ENCODE measurements at places on chromosomes 5 and 9. TPM values are rescaled to one million over a fixed set of nuclear protein-coding genes. Genes with fewer than 3 reads are reported as not detected.

CKS2 gene
- 6.9 TPM for total RNA-seq

SMU1 gene
- 25.1 TPM for total RNA-seq

PDCD1LG2 gene
- 0.11 TPM for total RNA-seq

OR1B1 gene
- total RNA-seq, result not detected

IL33 gene
- total RNA-seq, result not detected

TIFAB gene
- total RNA-seq, result 0.11 TPM

PLPPR1 gene
- total RNA-seq, result not detected

ZNF300 gene
- 3.7 TPM for total RNA-seq

PCDHGA9 gene
- not detected for total RNA-seq

DNA sequence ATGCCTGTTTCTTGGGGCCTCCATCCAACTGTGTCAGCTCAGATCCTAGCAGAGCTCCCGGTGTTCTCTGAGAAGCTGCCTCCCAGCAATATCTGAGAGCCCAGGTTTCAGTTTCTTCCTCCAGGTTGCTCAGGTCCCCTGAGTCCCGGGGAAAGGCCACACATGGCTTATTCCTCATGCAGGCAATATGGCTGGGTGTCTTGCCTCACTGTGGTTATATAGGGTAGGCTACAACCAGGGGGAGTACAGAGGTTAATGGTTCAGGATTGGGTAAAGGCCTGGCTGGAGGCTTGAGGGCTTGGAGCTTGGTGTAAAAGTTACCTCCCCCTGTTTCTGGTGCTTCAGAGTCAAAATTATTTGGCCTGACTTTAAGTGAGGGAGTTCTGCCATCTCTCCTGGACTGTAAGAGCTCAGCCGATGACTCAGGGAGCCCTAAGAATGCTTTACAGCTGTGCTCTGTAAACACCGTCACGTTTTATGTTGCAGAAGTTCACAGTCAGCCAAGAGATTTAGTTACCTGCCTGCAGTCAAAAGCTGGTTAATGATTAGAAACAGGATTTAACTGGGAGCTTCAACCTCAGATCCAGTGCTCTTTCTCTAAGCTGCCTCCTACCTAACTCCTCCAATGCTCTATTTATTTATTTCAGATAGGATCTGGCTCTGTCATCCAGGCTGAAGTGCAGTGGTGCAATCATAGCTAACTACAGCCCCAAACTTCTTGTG is 24.3 kb upstream of the UBAP2 start:
- no peaks in the 10 kb centered on the region for H3K36me3 ChIP-seq
- DNase-seq, result no peak
- peaks cover 3% of the 10 kb centered on the region for H3K4me1 ChIP-seq
- no peaks in the 10 kb centered on the region for H3K27me3 ChIP-seq

- no peaks in the 10 kb centered on the region for H3K4me1 ChIP-seq
- no peaks in the 10 kb centered on the region for H3K27me3 ChIP-seq
- no peak for DNase-seq
- no peak overlapping the region for H3K4me3 ChIP-seq
- H3K27ac ChIP-seq, result no peak overlapping the region
Measured at GRCh38 chr5:61805101-61805500, 473.0 kb downstream of the ZSWIM6 start.

DNA sequence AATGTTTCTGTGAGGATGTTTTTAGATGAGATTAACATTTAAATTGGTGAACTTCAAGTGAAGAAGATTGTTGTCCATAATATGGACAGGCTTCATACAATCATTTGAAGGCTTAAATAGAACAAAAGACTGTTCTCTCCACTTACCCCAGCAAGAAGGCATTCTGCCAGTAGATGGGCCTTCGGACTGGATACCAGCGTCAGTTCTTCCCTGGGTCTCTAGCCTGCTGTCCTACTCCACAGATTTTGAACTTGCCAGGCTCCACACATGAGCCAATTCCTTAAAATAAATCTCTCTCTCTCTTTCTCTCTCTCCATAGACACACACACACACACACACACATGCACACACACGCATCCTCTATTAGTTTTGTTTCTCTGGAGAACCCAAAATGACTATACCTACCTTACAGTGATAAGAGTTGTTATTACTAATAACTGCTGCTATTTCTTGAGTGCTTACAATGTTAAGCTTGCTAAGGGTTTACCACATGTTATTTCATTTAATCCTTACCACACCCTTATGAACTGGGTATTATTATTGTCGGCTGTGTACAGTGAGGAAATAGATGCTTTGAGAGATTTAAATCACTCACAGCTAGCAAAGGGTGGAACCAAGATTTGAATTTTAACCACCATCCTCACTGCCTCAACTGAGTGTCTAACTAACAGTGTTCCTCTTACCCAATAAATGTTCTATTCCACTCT is 19.8 kb upstream of the IQGAP2 start:
- DNase-seq, result no peak
- no peaks in the 10 kb centered on the region for H3K36me3 ChIP-seq
- no peaks in the 10 kb centered on the region for H3K27me3 ChIP-seq
- H3K4me3 ChIP-seq, result no peak overlapping the region
- no peak overlapping the region for H3K27ac ChIP-seq
- peaks cover 33% of the 10 kb centered on the region for H3K4me1 ChIP-seq

GRCh38 chr5:73812457-73812856 is 186.5 kb downstream of the ARHGEF28 start:
- H3K27me3 ChIP-seq, result no peaks in the 10 kb centered on the region
- no peaks in the 10 kb centered on the region for H3K4me1 ChIP-seq
- H3K36me3 ChIP-seq, result no peaks in the 10 kb centered on the region
- DNase-seq, result no peak
- H3K27ac ChIP-seq, result no peak overlapping the region

GRCh38 chr9:130117816-130118632 is 54.2 kb upstream of the NCS1 start:
- H3K27me3 ChIP-seq, result no peaks in the 10 kb centered on the region
- H3K36me3 ChIP-seq, result peaks cover 51% of the 10 kb centered on the region
- no peak overlapping the region for H3K4me3 ChIP-seq

GRCh38 chr9:121972501-121972981 is 120.6 kb downstream of the TTLL11 start:
- no peak overlapping the region for H3K27ac ChIP-seq
- no peak for DNase-seq
- H3K4me3 ChIP-seq, result no peak overlapping the region
- no peaks in the 10 kb centered on the region for H3K36me3 ChIP-seq
- H3K4me1 ChIP-seq, result no peaks in the 10 kb centered on the region
- H3K27me3 ChIP-seq, result no peaks in the 10 kb centered on the region
